ENCODE measurements at places on chromosomes 5 and 9. TPM values are rescaled to one million over a fixed set of nuclear protein-coding genes. Genes with fewer than 3 reads are reported as not detected.

Gene IGIP
- total RNA-seq, result 17.6 TPM

DNA sequence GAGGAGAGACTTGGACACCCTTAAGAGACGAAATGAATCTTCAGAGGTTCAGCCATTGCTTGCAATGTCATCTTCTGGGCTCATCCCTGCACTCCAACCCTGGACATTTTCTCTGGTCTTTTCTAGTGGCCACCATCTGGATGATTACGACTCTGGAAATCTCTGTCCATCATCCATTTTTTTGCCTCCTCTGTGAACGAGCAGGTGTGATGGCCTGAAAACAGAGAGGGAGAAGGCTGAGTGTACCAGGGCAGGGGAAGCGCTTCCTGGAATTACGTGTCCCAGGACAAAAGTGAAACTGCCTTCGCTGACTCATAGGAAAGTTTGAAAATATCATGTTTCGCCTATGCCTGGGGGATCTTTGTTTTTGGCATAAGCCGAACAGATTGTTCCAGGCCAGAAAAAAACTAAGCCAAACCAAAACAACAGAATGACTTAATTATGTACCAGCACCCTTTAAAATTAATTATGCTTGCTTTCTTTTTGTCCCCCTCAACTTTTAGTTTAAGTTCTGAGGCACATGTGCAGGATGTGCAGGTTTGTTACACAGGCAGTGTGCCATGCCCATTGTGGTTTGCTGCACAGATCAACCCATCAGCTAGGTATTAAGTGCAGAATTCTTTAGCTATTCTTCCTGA, 31.9 kb downstream of the ANKRD33B start:
- peak; percentile 90 for DNase-seq

GRCh38 chr9:4973246-4973645, 11.8 kb upstream of the JAK2 start:
- no peak for DNase-seq

GRCh38 chr9:74887041-74887980, at the start of gene TRPM6:
Gene TRPM6, minus strand, starts transcription at chr9:74887921. Its CDS starts 65 bp downstream, at chr9:74887856.
- no peak for DNase-seq

DNA sequence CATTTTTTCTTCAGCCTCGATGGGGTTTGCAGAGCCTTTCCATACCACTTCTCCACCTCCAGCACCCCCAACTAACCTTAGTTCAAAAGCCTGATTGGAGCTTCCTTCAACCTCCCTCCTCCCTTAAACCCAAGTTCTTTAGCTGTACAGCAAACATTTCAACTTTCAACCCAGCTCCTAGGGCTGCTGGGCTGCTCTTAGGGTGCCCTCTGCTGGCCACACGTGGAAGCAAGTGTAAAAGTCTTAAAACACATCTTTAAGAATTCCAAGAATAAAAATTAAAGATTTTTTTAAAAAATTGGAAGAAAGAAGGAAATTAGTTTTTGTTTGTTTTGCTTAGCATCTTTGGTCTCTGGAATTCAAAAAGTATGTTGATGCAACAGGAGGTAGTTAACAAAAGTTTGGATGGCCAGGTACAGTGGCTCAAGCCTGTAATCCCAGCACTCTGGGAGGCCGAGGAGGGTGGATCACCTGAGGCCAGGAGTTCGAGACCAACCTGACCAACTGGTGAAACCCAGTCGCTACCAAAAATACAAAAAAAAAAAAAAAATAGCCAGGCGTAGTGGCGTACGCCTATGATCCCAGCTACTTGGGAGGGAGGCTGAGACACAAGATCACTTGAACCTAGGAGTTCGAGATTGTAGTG, 15.5 kb upstream of the HSD17B3 start:
- no peak for DNase-seq

DNA sequence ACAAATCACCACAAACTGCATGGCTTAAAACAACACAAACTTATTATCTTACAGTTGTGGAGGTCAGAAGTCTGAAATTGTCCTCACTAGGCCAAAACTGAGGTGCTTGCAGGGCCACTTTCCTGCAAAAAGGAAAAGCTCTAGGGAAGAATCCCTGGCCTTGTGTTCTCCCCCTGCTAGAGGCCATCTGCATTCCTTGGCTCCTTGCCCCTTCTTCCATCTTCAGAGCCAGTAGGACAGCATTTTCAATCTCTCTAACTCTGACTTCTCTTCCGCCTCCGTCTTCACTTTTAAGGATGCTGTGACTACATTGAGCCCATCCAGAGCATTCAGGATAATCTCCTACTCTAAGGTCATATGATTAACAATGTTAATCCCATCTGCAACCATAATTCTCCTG, 236.6 kb downstream of the CDK5RAP2 start:
- DNase-seq, result no peak

DNA sequence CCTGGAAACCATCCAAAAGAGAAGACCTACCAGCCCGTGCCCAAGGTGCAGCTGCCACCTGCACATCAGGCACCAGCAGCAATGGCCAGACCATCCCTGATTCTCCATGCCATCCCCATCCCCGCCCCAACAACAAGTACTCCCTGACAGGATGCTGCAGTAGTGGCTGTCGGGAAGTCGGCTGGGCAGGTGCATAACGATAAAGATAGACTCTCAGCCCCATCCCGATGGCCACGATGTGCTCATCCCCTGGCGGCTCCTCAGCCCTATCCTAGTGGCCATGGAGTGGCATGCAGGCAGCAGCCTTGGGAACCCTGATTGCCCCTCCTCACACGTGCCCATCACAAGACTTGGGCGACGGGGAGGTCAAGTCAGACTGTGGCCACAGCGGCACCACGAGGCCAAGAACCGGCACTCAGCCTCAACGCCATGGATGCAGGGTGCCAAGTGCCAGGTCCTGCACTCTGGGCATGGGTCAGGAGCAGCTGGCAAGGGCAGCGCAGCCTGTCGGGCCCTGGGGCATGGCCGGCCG, 368.8 kb upstream of the SPATA31A5 start:
- DNase-seq, result no peak

DNA sequence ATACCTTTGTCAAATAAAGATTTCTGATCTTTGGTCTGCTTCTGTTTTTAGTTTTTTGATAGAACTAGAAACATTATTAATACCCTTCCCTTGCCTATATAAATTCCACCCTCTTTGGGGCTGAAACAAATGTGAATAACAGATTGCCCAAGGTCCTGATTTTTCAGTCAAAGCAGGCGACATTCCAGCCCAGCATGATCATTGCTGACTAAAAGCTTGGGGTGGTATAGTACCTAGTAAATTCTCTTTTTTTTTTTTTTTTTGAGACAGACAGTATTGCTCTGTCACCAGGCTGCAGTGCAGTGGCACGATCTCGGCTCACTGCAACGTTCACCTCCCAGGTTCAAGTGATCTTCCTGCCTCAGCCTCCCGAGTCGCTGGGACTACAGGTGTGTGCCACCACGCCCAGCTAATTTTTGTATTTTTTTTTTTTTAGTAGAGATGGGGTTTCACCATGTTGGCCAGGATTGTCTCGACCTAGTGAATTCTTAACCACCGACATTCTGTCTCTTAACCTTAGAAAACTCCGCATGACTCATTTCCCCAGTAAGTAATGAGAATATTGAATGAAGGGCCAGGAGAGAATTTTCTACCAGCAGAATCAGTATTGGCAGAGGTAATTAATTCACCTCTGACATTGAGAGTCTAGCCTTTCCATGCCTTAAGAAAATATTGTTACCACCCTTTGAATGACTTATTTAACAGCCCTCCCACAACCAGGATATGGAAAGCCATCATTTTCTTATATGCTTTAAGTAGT, 226.4 kb downstream of the GNA14 start:
- no peak for DNase-seq

- DNase-seq, result no peak
Measured at GRCh38 chr9:132948482-132949050, 4.2 kb upstream of the TSC1 start.

Gene PCDHGA12
- 7.6 TPM for total RNA-seq

- no peak for DNase-seq
Measured at GRCh38 chr5:109496112-109496511, 86.3 kb upstream of the PJA2 start.

Gene MAP1B
- 963 TPM for total RNA-seq

DNA sequence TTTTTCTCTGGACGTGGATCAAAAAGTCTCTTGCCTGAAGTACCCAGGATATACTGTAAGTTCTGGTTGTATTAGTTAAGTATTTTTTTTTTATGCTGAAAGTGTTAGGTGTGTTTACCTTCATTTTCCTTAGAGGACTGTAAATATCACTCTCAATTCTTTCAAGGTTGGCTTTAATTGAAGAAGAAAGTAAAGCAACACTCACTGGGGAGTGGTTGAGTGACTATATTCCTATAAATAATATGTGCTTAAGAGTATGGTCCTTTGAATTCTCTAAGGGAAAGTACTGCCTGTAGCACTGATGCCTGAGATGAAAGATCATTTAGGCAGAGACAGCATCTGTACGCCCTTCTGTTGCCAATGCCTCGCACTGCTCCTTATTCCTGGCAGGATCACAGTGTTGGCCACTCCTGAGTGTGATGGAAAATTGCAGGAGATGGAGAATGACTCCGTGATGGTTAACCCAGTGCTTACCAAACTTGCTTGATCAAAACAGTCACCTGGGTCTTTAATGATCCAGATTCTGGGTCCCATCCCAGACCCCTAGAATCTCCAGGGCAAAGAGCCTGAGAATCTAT, 182.0 kb upstream of the MPDZ start:
- DNase-seq, result no peak

Gene INSL4
- not detected for total RNA-seq

DNA sequence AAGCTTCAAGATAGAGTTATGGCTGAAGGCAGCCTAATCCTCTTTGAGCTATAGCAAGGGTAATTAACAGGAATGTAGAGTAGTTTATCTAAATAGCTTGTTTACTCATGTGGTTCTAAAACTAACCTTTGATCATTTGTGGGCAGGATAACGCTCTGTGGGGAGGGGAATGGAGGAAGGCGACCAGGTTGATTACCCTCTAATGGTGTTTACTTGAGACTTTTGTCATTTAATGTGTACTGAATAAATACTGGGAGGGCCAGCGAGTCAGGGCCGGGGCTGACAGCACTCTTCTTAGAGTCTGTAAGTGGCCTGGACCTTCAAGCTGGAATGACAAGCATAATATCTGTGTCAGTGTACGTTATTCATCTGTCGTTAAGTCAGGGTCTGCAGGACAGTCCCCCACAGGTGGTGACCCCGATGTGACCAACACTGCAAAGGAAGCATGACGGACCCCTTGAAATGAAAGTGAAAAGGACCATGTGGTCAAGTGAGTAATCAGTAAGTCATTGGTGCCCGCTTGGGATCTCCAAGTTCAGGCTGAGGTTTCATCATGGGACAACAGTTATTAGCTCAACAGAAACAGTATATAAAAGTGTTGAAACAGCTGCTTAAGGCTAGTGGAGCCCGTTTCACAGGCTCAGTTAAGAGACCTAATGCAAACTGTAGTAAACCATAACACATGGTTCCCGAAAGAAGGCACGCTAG, 162.6 kb downstream of the CPLANE1 start:
- no peak for DNase-seq

GRCh38 chr5:171757853-171758535, 27.6 kb upstream of the SMIM23 start:
- DNase-seq, result no peak

Gene SUB1
- total RNA-seq, result 154 TPM

DNA sequence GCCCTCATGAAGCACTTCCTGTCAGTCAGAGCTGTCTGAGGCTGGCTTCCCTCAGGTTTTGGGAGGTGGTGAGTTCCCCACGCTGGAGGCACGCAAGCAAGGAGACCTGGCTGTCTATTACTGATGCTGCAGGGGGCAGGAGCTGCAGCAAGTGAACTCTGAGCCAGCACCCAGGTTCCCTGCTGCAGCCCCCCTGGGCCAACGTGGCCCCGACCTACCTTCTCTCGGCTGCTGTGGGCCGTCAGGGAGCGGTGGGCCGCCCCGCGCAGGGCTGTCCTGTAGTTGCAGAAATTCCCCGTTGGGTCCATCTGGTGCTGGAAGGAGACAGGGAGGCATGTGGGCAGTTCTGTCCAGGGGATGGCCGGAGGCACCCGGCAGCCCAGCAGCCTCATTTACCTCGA, 46.8 kb upstream of the RNF130 start:
- no peak for DNase-seq

DNA sequence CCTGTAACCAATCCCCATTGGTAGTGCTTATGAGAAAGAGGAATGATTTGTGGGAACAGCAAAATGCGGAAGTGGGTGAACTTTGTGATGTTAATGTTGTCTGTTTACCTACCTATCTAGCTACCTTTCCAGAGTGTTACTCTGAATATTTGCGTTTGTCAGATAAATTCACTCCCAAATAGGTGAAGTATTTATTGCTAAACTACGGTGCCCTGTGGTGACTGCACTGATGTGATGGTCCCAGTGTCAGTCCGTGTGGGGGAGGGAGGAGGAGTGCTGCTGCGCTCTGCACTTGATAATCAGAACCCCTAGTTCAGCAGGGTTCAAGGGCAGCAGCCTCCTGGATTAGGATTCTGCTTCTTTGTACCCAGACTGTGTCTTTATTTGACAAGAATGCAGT, 55.3 kb downstream of the TJP2 start:
- DNase-seq, result no peak

DNA sequence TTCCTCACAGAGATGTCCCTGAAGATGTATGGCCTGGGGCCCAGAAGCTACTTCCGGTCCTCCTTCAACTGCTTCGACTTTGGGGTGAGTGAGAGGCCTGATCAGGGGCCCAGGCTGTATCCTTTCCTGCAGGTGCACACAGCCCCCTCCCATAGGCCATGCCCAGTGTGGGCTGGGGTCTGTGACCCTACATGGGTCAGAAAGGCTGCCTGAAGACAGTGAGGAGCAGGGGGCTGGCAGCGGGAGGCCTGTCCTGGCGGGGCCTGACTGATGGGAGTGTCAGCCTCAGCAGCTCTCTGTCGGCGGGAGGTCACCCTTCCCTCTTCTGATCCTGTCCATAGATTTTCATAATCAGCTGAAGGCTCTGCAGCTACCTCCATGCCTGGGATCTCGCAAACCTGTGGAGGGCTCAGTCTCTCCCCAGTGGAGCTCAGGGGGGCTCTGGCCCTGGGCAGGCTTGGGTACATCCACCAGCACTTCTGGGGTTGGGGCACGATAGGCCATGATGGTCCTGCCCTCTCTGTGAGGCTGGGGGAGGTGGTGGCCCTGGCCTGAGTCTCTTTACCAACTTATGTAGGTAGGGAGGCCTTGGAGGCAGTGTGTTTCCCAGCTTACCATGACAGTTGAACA, 98.5 kb downstream of the CACNA1B start:
- DNase-seq, result no peak

GRCh38 chr5:139287890-139288635, 5.5 kb upstream of the MATR3 start:
- peak; percentile 60 for DNase-seq

Gene PHYKPL
- 27.4 TPM for total RNA-seq

Gene SCGB3A2
- total RNA-seq, result not detected

Gene HSPB3
- total RNA-seq, result 33.1 TPM

Gene LTC4S
- 12.4 TPM for total RNA-seq

- DNase-seq, result no peak
Measured at GRCh38 chr5:32961059-32961415, 249.9 kb downstream of the NPR3 start.
